ENCODE measurements at places on chromosomes 6 and 20.

DNA sequence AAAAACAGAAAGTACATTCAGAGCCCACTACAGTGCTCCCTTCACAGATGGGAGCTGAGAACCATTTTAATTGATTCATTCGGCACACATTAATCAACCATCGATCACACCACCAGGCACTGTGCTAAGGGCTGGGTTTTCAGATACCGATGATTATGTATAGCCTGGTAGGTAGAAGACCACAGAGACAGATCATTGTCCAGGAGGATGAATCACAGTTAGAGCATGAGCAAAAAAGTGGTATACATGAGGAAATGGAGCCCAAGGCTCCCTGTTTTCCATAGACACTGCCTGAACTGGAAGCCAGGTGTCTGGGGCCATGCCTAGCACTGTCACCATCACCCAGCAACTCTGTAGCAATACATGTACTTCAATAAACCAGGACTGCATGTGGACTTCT is 9.0 kb upstream of the PRDM1 start:
- DNase-seq: no peak

DNA sequence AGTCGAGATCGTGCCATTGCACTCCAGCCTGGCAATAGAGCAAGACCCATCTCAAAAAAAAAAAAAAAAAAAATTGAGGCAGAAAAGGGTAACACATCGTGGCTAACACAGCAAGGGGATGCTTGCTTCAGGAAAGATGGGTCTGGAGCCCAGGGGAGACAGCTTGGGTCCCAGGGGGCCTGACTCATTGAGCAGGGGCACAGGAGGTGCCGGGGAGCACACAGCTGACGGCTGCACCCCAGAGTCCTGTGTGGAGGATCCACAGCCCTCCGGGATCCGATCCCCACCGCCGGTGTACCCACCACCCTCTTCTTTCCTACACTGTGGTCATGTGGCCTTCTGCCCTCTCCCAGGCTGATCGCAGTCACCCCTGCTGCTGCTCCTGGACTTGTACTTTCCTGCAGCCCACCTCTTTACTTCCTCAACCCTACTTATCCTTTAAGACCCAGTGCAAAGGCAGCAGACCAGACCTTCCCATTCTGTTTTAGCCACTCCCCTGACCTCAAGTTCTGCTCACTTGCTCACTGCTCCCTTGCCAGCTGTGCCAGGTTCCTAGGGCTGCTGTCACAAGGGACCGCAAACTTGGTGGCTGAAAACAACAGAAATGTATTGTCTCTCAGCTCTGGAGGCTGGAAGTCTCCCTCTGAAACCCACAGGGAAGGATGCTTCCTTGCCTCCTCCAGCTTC is 17.6 kb upstream of the EZR start:
- DNase-seq: no peak

GRCh38 chr6:126170978-126171382 is 168.9 kb upstream of the CENPW start:
- no peak for DNase-seq

GRCh38 chr20:10321138-10321717 is 102.6 kb downstream of the SNAP25 start:
- DNase-seq: no peak

DNA sequence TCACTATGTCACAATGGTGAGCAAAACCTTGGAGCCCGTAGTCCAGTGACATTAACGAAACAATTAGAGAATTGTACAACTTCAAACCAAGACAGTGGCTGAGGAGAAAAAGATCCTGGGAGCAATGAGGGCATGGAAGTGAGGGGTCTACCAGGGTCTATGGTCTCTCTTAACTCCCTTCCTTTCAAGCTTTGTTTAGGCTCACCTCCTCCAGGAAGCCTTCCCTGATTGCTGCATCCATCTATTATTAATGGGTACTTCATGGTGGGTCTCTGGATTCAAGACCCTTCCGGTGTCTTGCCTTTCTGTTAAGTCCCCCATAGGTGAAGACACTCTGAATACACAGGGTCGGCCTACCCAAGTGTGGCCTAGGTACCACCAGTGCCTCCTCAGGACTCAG is 38.1 kb upstream of the MLN start:
- no peak for DNase-seq

DNA sequence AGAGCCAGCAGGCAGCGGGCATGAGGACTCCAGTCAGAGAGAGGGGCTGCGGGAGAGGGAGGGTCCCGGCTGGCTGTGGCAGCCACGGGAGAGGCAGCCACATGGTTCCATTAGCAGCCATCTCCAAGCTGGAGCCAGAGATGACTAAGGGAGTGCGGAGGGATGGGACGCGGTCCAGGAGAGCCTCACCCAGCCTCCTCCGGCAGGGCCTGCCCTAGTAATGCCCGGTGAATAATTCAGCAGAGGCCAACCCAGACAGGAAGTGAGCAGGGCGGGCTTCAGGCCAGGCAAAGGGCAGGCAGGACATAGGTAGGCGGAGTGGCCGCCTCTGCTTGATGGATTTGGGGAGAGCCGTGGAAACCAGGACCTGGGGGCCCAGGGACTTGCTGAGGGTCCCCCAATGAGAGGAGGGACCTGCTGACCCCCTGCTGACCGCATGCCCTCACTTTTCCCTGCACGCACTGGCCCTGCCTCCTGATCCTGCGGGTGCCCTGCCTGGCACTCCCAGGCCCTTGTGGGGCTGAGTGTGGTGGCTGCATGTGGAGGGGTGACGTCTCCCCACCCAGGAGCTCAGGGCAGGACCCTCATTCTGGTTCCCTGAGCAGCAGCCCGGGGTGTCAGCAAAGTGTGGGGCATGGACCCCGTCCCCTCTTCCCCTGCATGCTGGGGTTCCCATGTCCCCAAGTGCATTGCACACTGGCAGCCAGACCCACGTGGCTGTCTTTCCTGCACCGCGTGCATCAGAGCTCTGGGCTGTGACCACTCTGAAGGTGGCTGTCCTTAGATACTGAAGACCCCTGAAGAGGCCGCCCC is 51.8 kb upstream of the SLCO4A1 start:
- DNase-seq: no peak

DNA sequence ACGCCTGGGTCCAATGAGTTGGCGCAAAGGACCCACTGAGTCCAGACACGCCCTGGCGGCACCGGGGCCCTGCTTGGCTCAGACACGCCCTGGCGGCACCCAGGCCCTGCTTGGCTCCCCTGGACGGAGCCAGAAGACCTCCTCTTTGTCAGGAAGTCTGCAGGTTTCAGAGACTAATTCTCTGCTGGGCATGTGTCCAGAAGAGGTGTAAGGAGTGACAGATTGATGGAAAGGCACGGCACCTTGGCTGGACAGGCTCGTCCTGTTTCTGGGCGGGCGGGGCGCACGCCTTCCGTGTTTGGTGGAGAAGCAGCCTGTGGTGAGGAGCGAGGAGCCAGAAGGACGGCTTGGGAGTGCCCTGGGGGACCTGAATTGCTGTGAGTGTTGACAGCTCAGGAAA is 23.1 kb upstream of the DACT2 start:
- no peak for DNase-seq

GRCh38 chr20:25380945-25381614 is 9.6 kb downstream of the ABHD12 start:
- no peak for DNase-seq

DNA sequence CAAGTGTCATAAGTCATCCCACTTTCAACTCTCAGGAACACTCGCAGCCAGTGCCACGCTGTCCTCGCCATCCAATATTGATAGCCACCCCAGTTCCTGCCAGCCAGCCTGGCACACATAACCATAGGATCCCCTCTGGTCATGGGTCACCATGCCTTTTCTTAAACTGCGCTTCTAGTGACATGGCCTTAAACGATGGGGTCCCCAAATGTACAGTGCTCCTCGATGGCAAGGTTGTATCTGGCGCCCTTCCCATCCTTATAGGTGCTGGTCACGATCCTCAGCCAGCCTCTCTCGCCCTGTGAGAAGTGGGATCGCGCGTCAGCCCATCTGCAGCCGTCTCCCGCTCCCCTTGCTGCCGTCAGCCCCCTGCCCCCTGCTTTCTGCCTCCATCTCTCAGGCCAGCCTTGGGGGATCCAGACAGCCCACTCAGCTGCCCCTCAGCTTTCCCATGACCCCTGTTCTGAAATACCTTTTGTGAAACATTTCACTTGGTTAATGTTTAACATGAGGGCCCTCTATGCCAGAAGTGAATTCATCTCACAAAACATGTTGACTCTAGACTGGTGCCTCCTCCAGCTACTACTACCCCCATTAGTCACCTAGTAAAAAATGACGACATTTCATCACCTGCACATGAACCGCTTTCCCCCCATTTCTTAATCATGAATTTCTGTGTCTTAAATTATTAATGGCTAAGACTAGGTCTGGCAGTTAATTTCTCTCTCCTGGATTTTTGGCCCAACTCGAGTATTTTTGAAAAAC is 11.4 kb downstream of the CTSZ start:
- no peak for DNase-seq

- DNase-seq: no peak
Observed at GRCh38 chr6:42805297-42805861, 23.5 kb downstream of the BICRAL start.

GRCh38 chr20:25987073-25987927 is 290.6 kb upstream of the ZNF337 start:
- peak; percentile 57 for DNase-seq

DNA sequence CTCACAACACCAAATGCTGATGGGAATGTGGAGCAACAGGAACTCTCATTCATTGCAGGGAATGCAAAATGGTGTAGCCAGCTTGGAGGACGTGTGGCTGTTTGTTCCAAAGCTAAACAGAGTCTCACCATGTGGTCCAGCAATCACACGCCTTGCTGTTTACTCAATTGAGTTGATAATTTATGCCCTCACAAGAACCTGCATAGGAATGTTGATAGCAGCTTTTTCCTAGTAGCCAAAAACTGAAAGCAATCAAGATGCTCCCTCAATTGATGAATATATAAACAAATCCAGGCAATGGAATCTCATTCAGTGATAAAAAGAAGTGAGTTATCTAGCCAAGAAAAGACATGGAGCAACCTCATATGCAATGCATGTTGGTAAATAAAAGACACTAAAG is 15.6 kb upstream of the VSX1 start:
- no peak for DNase-seq

DNA sequence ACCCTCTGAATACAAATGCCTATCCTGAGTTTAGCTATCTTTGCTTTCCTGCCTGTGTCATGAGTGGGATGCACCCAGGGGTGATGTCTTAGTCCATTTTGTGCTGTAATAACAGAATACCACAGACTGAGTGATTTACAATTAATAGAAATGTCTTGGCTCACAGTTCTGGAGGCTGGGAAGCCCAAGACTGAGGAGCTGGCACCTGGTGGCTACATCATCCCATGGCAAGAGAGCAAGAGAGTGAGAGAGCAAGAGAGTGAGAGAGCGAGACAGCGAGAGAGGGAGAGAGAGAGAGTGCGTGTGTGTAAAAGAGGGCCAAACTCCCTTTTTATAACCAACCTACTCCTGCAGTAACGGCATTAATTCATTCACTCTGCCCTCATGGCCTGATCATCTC is 76.8 kb downstream of the PRDM1 start:
- no peak for DNase-seq

GRCh38 chr6:4322846-4323309 is 187.5 kb upstream of the ECI2 start:
- no peak for DNase-seq

DNA sequence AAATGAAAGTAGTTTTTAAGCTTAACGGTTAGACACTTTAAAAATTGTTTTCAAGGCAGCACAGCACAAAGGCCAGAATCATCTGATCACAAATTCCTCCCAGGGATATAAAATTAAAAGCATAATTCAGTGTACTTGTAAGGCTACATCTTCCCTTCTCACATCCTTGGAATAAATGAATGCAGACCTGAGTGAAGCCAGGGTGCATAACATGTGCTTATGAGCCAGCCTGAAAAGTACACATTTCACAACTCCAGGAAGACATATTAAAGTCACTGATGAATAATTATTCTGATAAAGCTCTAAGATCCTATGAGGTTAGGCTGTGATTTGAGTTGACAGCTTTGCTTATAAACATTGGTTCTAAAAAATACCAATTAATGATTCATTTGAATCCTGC is 163.6 kb downstream of the BTBD9 start:
- no peak for DNase-seq

DNA sequence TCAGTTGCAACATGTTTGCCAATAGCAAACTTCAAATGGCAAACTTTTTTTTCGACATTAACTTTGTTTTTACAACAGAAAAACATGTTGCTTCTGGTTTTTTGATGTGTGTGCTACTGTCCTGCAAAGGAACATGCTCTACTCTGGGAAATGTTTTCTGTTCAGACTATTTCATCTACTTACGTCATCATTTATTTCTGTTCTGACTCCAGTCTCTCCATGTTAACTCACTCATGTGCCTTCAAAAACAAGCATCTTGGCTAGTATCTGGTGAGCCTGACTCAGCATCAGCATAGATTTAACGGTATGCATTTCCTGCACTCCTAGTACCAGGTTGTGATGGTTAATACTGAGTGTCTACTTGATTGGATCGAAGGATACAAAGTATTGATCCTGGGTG is 36.1 kb upstream of the MAP7 start:
- DNase-seq: no peak

- DNase-seq: no peak
Observed at GRCh38 chr20:2751347-2751877, 49.0 kb downstream of the CPXM1 start.

DNA sequence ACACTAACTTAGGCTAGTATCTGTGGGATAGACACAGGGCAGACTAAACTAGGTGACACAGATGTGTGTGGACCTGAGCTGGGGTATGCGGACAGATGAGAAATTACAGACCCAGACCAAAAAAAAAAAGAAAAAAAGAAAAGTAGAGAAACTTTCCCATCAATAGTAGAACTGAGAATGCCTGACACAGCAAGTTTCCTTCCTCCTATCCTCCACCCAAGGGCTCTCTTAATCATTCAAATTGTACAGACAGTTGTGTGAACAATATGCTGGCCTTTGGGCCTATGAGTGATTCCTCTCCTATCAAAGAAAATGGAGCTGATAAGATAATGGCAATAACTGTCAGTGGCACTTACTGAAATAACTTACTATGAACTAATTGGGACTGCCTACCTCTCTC is 226.7 kb upstream of the PRDM1 start:
- no peak for DNase-seq

- no peak for DNase-seq
Observed at GRCh38 chr20:52145587-52145986, 46.0 kb downstream of the ZFP64 start.

DNA sequence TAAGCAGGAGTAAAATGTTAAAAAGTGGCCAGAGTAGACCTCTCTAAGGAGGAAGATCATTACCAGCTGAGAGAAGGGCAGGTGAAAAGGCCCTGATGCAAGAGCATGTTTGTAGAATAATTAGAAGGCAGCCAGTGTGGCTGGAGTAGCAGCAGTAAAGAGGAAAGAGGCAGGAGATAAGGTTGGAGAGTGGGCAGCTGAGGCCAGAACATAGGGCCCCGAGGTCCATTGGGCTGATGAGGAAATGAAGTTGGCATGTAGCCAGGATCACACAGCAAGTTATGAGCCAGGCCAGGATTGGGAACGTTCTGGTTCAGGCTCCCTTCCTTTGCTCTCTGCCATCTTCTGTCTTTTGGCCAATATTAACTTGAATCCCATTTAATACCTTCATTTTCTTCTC is 51.6 kb downstream of the RALY start:
- no peak for DNase-seq

DNA sequence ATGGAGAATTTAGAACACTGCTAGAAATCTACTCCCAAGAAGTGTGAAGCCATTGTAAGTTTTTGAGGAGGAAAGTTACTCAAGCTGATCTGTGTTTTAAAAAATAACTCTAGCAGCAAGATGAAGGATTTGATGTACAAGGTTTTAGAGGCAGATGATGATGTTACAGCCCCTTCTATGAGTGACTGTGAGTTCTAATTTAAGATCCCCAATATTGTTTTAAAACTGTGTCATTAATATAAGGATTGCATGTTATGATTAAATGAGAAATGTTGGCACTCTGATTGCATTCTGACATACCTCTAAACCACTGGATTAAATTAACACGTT is 293.5 kb downstream of the ADGB start:
- DNase-seq: no peak

Measured in activated naive CD4-positive, alpha-beta T cell treated with Interleukin-2 at 50 U/mL for 16 hours (primary cell).